ENCODE measurements at places on chromosomes 3 and 15. TPM values are rescaled to one million over a fixed set of nuclear protein-coding genes. Genes with fewer than 3 reads are reported as not detected.

Gene ZNF80
- 23.7 TPM for total RNA-seq

Gene PLXND1
- total RNA-seq: 407 TPM

Gene CFAP20DC
- total RNA-seq: not detected

Gene BFSP2
- total RNA-seq: not detected

DNA sequence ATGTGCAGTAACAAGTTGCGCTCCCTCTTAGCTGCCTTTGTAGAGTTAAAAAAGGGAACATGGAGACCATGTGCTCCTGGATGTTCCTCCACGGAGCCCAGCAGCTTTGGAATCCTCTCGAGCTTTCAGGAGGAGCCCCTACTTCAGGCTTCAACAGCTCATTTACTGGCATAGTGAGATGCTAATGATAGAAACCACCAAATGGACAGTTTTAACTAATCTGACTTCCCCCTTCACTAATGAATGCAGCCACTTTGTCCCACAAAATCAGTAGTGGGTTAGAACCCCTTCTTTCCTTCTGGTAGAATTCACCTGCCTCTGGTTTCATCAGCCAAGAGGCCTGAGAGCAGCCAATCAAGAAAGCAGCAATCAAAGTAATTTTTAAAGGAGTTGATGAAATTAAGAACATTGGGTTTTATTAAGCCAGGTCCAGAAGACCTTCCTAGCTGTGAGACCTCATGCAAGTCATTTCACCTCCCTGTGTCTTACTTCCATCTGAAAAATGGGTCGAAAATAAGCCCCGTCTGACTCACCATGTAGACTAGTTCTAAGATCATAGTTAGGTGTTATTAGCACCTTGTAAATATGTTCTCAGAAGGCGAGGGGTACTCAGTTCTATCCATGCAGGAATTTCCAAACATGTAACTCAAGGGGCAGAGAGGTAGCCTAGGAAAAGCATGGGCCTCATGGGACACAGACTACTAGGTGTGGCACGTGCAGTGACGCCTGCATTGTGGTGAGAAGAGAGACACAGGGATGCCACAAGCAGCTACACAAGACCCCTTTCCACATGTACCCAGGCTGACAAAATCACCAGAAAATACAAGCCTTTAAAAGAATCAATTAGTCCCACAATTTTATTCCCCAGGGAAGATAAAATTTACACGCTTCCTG, 179.7 kb upstream of the LPP start:
- no peak for DNase-seq

DNA sequence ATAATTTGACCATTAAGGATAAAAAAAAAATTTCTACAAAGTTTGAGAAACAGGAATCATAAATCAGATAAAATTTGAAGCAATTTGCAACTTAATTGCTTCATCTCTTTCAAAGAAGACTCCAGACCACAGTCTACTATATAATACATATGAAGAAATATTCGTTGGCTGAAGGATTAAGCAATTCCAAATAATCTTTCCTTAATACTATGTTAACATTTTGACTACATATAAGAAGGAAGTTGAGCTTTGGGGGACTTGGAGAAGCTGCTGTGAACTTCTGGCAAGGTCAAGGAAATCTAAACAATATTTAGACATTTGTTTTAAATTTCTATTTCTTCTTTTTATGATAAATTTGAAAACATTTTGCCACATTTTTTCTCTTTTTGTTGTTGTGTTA, 13.5 kb upstream of the GABRR3 start:
- no peak for DNase-seq

DNA sequence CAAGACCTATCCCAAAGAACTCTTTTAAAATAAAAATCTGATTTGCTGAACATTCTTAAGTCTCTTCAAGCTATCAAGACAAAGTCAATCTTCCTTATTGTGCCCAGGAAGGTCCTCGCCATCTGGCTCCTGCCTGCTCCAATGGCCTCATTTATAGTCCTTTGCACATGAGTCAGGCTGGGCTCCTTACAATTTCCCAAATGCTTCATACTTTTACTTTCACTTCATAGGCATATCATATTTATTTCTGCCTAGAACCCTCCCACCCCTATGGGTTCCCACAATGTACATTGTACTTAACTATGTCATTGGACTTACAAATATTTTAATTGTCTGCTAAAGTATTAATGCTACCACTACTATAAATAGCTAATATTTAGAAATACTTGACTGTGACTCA, 9.1 kb downstream of the THRB start:
- DNase-seq: no peak

DNA sequence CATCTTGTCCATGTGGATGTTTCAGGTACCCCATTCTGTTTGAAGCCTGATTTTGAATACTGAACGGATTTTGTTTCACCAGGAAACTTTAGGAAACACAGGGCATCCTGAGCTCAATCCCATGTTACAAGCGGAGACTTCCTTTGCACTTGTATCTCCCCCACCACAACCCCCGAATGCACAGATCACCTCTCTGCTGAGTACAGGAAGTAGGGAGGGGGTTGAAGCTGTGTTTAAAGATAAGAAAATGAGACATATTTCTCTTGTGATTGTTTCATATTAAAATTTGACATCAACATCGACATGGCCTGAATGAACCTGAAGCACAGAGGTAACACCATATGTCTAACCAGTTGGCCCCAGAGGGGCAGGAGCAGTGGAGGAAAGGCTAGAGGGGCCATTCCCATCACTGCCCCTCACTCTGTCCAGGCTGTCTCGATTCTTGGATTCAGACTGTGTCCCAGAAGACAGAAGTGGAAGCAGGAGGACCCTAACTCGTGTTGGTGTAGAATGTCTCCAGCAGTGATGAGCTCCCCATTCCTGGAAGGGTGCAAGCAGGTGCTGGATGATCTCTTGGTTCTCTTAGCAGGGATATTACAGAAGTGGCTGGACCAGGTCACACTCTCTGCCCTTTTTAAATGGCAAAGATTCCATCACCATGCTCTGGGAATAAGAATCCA, 59.6 kb upstream of the IQSEC1 start:
- peak; percentile 28 for DNase-seq

GRCh38 chr15:42152196-42152920, 4.1 kb downstream of the PLA2G4F start:
- no peak for DNase-seq

DNA sequence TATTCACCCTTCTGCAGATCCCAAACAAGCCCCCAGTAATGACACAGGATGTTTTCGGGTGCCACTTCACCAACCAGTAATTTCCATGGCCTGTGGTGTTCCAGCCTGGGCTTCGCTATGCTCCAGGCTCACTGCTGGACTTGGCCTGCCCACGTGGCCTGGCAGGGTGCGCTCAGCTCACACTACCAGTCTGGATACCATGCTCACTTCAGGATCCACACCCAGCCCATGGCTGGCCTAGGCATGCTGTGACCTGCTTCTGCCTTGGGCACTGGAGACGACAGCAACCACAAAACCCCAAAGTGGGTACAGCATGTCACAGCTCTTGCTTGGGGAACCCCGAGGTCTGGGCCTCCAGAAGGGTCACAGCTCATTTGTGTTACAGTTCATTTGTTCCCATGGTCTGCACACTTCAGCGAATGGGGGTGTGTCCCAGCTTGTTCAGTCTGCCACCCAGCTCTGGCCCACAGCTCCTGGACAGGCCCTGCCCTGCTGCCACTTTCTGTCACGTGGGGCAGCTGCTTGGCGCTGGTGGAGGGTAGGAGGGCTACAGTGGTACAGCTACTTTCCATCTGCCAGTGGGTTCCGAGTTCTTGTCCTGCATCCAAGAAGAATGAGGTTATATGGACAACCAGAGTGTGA, 650.8 kb downstream of the MCTP2 start:
- no peak for DNase-seq

- DNase-seq: no peak
Measured at GRCh38 chr3:23959135-23959900, 14.2 kb downstream of the NR1D2 start.

DNA sequence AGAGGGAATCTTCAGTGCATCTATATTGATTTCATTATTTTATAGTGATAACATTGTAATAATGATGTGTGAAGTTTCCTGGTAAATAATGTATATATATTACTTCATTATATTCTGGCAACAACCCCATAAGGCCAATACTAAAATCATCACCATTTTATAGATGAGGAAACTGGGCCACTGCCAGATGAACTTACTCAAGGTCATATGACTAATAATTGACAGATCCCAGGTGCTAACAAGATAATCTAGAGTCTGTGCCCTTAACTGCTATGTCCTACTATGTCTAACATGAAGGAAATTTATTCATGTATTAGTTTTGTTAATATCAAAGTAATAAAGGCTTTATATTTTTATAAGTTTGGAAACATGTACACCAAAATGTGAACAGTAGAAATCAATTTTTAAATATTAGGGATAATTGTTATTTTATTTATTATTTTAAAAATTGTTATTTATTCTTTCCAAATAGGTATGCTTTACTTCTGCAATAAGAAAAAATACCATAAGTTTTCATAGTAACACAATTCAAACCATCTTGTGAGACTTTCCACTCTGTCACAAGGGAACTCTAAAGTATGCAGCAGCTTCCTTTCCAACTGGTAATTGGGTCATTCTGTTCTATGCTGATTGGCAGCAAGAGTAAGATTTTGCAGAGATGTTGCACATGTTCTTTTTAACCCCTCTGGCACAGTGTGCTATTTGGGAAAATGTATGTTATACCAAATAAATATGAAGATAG, 90.8 kb upstream of the CMC1 start:
- no peak for DNase-seq

- DNase-seq: no peak
Measured at GRCh38 chr3:178109691-178110090, 426.5 kb upstream of the KCNMB2 start.

GRCh38 chr15:88890495-88890894, 4.8 kb downstream of the HAPLN3 start:
- no peak for DNase-seq

GRCh38 chr3:196055683-196056270, 26.1 kb downstream of the TFRC start:
- no peak for DNase-seq

DNA sequence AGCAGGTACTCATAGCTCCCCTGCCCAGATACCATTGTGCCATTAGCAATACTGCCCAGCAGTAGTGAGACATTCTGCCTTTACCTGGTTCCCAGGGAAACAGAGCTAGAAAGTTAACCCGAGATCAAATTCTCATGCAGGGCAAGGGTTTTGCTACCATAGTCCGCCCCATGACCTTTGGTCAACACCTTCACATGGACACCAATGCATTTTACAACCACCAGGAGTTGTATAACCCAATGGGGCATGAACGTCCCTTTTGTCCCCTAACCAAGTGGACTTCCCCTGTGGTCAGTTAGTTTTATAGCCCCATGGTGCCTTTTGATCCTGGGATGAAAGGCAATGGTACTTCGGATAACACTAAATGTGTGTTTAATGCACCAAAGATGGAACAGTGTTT, 151.7 kb upstream of the IQSEC1 start:
- no peak for DNase-seq

- DNase-seq: peak; percentile 96
Measured at GRCh38 chr3:123066896-123067688, at the start of gene PDIA5. PDIA5 (plus strand) TSS chr3:123067025; CDS start chr3:123067165, 140 bp downstream.

DNA sequence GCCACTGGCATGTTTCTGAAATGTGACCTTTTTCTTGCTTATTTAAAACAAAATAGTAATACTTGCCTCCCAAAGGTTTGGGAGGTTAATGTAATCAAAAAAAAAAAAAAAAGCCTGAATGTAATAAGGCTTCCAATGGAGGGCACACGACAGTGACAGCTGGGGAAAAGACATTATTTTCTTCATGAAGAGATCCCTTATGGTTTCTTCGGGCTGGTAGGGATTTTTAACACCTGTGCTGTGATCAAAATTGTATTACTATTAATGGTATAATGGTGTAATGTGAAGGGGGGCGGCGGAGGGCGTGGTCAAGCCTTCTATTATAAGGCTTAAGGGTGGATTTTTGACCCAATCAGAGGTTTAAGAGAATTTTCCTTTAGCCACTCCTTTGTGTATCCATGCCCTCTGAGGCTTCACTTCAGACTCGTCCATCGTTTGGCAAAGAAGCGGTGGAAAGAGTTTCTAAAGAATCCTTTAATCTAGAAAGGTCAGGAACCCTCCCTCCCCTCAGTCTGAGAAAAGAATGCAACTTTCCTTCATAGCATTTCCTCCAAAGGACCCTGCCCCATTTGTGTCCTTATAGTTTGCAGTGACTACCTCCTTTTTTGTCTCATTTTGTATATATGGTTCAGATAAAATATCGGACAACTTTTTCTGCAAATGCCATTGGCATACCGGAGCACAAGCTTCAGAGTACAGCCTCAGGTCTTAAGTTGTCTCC, 89.5 kb upstream of the CHD2 start:
- DNase-seq: peak; percentile 86

DNA sequence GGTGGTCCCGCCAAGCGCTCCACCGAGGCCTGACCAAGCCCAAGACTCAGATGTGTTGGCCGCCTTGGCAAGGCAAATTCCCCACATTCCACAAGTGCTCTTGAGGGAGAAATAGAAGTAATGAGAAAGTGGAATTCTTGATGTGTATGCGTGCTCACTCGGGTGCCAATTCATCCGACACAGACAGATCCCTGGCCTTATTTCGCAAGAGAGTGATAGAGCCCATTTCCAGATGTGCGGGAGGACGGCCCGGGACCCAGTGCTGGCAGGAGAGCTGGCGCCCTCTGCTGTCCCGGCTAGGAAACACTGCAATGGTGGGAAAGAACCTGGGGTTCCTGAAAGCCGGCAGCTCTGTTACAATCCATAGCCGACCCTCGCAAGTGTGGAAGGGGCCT, 76.0 kb downstream of the HMG20A start:
- DNase-seq: peak; percentile 92

DNA sequence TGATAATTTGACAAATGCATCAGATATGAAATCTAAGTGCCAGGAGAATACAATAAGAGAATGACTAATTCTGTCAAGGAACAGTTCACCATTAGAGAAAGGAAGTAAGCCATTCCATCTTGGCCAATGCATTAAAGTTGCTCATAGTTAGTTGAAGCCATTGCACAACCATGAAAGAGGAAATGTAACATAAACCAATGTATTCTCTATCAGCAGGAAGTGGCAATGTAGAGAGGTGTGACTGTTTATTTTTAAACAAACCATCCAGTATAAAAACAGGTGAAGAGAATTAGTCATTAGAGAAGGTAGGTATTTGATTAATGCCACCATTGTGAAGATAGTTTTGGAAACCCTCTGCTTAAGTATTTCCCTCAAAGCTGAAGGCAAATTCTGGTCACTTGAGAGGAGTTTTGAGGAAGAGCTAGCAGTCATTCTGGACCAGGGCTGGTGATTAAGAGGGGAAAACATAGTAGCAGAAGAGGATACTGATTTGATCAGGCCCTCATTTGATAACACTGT, 10.7 kb upstream of the ANXA2 start:
- no peak for DNase-seq

- DNase-seq: no peak
Measured at GRCh38 chr3:130425484-130425883, 80.0 kb downstream of the COL6A5 start.

- no peak for DNase-seq
Measured at GRCh38 chr15:58066042-58066867, 744 bp upstream of the ALDH1A2 start.

- no peak for DNase-seq
Measured at GRCh38 chr3:33124638-33125037, 10.8 kb downstream of the CRTAP start.

- DNase-seq: no peak
Measured at GRCh38 chr15:61518191-61518950, 289.3 kb upstream of the RORA start.

- DNase-seq: no peak
Measured at GRCh38 chr3:73148206-73148605, 86.7 kb downstream of the EBLN2 start.
